HuH-7 (cell line): ENCODE measurements at places on chromosomes 2 and 18.

- DNase-seq, result no peak
Measured at GRCh38 chr2:100813527-100813926, 6.4 kb upstream of the NPAS2 start.

DNA sequence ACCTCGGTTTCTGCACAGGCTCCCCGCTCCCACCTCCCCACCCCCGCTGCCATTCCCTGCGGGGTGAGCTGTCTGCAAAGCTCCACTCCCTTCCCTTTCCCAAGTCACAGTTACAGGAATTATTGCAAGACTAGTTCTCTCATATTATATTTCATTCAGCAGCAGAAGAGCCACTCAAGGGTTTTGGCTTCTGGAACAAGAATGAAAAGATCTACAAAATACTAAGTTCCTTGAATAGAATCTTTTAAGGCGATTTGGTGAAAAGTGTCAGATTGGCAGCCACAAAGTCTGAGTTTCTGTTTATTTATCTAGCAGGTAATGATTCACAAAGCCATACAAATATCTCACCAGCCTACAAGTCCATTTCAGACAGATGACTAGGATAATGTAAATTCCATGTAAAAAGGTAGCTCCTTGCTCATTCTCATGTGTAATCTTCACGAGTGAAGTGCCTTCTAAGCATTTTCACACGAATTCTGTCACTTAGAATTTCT lies 221.9 kb upstream of the RBBP8 start:
- peak; percentile 24 for DNase-seq

DNA sequence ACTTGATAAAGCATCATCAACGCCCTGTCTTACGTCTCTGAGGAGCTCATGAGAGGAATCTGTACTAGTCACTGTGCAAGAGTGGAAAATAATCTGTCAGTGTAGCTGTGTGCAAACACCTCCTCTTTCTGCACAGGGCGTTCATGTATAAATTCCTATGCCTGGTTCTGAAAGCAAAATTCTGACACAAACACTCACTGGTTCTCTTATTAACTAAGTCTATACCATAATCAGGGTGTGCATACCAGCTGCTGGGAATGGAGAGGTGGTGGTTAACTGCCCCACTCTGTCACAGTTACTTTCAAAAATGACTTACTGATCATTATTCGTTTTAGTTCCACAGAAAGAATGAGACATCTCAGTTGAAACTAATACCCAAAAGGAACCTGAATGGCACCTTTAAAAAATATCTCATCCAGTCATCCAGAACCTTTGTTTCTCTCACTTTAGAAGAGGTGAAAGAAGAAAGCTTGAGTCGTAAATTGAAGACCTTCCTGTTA lies 35.7 kb downstream of the STK39 start:
- DNase-seq, result no peak

GRCh38 chr2:86274918-86275275 lies 62.5 kb downstream of the REEP1 start:
- DNase-seq, result peak; percentile 70

DNA sequence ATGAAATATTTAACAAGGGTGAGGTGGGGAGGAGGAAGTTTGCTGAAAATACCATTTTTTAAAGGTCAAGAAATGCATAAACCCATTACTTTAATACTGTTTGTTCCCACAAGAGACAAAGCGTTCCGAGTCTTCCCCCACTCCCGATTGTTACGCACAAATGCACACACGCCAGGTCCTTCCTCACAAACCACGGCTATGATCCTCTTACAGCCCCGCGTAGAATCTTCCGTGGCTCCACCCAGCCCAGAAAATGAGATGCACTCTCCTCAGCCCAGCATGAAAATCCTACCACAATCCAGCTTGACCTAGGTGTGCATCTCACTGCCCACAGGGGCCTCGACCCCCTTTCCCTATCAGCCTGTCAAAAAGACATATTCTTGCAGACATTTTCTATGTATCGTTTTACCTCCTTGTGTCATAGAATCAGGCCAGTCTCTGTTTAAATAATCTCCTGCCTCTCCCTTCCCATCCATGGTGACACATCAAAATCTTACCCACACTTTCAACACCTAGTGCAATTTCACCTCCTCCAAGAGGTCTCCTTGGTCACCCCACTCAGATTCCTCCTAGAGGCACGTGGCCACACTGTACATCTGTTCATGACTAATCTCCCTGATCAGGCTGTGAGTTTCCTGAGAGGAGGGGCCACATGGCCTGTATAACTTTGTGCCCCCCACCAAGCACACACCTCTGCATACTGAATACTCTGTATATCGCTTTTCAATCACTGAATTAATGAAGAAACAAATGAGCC lies 491.0 kb upstream of the KLHL29 start:
- no peak for DNase-seq

GRCh38 chr2:39568116-39568515 lies 97.6 kb upstream of the TMEM178A start:
- DNase-seq, result no peak

DNA sequence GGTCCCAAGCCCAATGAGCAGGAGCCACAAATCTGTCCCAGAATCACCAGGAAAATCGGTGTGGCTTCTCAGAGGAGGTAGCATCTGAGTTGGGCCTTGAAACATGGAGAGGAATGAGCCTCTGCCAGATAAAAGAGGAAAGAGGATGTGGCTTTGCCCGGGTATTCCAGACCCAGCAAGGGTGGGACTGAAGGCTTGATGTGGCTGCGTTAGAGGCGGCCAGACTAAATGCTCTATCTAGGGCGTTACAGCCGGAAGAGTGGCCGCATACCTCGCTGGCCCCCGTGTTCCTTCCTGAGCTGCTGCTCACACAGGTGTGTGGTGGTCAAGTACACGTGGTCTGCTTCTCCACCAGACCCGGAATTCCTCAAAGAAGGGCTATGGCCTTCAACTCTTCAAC lies 33.9 kb upstream of the POMC start:
- no peak for DNase-seq

- DNase-seq, result no peak
Measured at GRCh38 chr2:102837626-102838198, 75.9 kb downstream of the TMEM182 start.

DNA sequence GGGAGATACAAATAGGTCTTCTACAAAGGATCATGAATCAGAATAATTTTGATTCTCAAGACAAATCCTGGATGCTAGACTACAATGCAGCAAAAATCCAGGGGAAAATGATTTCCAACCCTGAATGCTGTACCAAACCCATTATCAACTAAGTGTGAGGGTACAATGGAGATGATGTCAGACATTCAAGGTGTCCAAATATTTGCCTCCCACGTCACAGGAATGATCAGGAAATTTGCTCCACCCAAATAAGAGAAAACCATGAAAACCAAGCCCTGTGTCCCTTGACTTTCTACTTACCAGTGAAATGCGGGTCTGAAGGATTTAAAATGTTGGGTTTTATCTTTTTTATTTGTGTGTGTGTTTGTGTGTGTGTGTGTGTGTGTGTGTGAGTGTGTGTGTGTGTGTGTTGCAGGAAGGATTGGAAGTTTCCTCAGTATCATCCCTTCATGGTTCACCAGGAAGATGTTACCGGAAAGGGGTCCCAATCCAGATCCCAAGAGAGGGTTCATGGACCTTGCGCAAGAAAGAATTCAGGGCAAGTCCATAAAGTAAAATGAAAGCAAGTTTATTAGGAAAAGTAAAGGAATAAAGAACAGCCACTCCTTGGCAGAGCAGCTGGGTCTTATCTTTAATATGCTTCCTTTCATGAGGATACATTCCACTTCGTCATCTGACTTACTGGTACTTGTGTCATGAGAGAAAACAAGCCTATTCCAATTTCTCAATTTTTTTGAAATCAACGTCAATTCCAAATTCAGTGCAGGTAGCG lies 61.1 kb upstream of the ID2 start:
- no peak for DNase-seq
